ENCODE measurements at places on chromosomes 16 and 17.
A peak's percentile ranks its signal among the peaks of the same experiment; 100 is the strongest.

- no peak for DNase-seq
These were observed 8.8 kb upstream of the DNASE1 start for GRCh38 chr16:3645504-3646347.

DNA sequence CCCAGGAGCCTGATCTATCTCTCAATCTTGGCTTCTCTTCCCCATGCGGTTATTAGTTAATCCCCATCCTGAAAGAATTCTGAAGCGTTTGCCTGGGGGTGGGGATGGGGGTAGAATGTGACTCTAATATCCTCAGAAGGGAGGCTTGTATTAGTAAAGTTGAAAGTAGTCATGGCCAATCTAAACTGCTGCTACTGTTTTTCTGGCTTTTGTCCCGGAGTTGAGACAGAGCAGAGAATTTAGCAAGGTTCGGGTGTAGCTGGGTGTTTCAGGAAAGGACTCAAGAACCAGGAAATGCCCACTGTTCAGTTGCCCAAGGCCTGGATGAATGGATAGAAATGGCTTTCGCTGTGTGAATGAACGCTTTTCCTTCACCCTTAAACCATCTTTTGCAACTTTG, 17.6 kb upstream of the ITGAM start:
- DNase-seq: no peak

GRCh38 chr17:32208436-32208835, 57.2 kb upstream of the RHBDL3 start:
- DNase-seq: no peak

- DNase-seq: no peak
These were observed 24.3 kb upstream of the LASP1NB start for GRCh38 chr17:38900978-38901656.

DNA sequence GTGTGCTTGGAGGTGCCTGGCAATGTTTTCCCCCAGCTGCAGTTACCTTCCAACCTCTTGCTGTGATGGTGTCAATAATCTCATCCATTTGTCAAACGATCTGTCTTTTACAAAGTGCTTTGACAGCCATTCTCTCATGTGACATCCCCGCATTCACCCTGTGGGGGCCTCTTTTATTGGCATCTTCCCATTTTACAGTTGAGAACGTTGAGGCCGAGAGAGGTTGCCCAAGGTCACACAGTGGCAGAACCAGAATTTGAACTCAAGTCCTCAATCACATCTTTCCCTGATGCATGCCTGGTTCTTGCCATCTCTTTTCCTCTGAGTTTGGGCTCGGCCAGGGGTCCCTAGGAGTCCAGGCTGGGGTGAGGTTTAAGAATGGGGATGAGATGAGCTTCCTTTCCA, 1.5 kb downstream of the TAOK2 start:
- no peak for DNase-seq

GRCh38 chr16:4900750-4901149, 36.2 kb downstream of the PPL start:
- DNase-seq: no peak

DNA sequence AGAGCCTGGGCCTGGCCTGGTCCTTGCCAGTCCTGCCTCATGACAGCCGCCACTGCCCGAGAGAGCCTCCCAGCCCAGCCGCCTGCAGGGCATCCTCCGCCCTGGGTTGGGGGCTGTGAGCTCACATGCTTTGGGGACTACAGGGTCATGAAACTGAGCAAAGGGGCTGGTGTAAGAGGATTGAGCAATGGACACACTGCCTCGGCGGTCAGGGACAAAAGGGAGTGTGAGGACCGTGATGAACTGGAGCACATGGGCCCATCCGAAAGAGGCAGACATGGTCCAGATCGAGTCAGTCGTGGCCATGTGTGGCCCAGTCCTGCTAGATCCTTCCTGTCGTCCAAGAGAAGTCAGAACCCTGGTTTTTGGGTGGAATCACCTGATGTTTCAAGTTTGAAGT, 52.3 kb downstream of the GSG1L start:
- no peak for DNase-seq

DNA sequence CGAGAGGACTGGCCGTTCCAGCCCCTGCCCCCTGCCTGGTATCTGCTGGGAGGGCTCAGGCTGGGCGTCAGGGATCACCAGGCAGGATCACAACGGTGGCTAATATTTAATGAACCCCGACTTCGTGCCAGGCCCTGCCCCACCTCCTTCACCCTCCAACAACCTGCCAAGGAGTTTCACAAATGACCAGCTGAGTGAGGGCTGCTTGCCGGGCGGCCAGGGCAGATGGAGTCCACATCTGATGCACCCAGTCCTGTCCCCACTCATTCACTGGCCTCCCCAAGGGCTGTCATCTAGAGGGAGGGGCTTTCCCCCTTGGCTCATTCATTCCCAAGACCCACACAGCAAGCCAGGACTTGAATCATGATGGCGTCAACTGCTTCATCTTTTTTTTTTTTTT, 17.5 kb downstream of the UBALD1 start:
- no peak for DNase-seq

DNA sequence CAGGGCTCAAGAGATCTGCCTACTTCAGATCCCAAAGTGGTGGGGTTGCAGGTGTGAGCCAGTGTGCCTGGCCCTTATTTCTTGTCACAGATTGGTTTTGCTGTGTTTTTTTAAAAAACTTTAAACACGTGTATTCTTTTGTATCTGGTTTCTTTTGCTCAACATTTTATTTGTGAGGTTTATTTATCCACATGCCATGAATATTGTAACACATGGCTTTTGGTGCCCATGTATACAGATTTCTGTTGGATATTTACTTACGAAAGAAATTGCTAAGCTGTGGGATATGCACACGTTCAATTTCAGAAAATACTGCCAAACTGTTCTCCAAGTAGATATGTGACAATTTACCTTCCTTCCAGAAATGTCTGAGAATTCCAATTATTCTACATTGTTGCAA, 18.7 kb upstream of the IL34 start:
- DNase-seq: no peak

DNA sequence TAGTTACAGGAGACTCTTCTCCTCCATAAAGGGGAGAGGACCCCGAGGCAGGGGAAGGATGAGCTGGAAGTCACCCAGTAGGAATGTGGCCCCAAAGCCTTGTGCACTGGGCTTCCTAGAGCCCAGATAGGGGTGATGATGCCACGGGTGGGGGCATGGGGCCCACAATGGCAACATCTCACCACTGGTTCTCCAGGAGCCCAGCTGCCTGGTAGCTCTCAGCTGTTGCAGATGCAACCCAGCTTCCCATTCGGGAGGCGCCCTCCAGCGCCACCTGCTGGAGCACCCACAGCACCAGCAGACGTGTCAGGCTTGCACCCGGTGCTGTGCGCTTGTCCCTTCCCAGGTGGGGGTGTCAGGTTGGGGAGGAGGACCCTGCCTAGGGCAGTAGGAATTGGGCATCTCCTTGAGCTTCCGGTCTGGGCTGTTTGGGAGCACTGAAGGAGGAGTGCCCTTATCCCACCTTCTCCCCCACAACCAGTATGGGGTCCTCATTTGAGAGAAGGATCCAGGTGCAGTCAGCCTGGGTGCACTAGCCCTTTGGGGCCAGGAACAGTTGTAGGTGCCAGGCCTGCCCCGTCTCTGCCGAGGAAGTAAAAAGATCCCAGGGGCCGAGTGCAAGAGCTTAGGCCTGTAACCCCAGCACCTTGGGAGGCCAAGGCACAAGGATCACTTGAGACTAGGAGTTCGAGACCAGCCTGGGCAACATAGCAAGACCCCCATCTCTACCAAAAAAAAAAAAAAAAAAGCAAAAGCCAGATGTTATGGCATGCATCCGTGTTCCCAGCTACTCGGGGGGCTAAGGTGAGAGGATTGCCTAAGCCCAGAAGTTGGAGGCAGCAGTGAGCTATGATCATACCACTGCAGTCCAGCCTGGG, 14.4 kb downstream of the CDIPT start:
- DNase-seq: peak; percentile 59

DNA sequence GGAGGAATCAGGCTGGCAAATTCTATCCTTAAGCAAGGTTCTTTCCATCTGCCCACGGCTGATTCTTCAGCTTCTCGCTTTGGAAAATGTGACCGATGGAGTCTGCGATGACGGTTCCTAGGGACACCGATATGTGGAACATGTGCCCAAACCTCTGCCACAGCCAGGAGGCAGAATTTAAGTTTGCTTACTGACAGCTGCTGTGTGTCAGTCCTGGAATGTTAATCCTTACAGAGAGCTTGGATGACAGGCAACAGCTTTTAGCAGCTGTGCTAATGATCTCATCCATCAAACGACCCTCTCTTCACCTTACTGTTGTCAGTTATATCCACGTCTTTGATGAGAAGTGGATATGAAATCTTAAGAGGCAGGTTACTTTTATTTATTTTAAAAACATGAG, 11.4 kb upstream of the MYH13 start:
- DNase-seq: no peak

DNA sequence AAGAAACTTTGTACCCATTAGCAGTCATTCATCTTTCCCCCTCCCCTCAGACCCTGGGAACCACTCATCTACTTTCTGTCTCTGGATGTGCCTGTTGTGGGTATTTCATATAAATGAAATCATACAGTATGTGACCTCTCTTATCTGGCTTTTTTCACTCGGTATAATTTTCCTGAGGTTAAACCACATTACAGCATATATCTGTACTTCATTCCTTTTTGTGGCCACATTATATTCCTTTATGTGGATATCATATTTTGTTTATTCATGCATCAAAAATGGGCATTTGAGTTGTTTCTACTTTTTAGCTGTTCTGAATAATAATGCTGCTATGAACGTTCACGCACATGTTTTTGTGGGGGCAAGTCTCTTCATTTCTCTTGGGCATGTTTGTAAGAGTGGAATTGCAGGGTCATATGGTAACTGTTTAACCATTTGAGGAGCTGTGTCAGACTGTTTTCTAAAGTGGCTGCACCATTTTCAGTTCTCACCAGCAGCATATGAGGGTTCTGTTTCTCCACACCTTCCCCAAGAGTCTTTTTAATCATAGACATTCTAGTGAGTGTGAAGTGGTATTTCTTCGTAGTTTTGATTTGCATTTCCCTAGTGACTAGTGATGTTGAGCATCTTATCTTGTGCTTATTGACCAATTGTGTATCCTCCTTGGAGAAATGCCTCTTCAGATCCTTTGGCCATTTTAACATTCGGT, 3.8 kb downstream of the SNX29 start:
- DNase-seq: no peak

DNA sequence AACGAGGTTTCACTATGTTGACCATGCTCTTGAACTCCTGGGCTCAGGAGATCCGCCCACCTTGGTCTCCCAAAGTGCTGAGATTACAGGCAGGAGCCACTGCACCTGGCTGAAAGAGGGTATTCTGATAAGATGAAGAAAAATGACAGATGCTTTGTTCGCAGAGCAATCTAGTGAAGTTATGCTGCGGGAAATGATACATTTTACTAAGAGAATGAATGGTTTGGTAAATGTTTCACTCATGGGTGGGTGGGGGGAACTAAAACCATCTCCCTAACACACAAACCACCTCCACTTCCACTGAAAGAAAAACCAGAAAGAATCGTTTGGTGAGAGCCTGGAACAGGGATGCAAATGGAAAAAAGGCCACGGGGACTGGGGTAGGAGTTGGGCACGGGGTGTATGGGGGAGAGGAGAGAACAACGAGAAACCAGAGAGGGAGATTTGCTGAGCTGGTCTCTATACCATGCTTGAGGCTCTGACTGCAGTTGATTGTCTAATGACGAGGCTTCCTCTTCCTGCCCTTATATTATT, 19.0 kb upstream of the XYLT2 start:
- DNase-seq: no peak

DNA sequence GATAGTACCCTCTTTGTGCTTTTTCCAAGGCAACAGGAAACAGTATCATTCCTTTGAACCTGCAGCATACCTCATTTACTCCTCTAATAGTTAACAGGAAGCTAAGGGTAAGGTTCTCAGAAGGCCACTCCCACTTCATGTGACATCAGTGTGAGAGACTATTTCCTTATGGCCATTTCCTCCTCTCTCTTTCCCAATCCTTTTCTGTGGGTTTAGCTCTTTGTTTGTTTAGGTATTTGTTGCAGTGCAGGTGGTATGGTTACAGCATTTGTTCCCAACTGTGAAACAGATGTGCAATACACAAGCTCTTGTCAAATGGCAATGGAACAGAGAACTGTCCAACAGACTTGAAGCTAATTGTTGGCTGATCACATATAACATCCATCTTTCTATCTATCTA, 14.7 kb downstream of the TMC5 start:
- no peak for DNase-seq

DNA sequence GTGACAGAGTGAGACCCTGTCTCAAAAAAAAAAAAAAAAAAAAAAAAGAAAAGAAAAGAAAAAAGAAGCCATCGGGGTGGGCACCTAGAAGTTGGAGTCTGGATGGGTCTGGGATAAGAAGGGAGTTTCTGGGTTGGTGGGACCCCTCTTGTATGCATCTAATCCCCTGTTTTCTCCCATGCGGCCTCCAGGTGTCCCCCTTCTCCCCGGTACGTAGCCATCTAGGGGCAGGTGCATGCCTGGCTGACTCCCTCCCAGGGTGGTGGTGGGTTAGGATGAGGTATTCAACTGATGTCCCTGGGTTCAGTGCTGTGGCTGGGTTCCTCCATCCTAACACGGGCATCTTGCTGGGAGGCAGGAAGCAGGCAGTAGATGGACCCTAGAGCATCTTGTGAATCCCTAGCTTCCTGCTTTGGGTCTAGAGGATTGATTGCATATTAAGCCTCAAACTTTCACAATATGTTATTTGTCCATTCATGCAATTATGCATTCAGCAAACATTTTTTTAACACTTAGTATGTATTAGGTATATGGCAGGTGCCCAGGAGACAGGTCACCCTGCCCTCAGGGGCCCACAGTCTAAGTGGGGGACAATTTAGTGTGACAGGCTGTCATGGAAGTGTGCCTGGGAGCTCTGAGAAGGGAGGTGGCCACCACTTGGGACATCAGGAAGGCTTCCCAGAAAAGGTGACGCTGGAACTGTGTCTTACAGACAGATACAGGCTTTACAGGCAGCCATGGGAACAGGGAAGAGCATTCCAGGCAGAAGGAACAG, 13.1 kb downstream of the FMNL1 start:
- DNase-seq: no peak

GRCh38 chr16:66357523-66357928, 9.0 kb upstream of the CDH5 start:
- no peak for DNase-seq

DNA sequence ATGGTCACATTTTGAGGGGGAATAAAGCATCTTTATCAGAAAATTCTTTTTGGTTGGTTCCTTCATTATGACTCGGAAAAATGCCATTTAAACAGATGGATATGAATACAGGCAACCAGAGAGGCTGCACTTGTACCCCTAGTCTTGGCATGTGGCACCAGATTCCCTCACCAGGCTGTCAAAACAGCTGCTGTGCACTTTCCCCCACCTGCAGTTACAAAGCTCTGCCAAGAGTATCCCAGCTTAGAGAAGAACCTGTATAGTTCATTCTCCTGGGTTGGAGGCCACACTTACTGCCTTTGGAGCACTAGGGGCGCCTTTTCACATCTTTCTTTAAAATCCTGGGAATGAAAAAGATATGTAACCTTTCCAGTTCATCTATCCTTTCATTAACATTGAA, 190.3 kb downstream of the KIF2B start:
- DNase-seq: no peak

GRCh38 chr16:10558746-10559641, 21.4 kb downstream of the EMP2 start:
- DNase-seq: no peak

GRCh38 chr17:41680426-41681040, 8.2 kb upstream of the EIF1 start:
- no peak for DNase-seq

- DNase-seq: no peak
These were observed 209.7 kb downstream of the ABCC12 start for GRCh38 chr16:47946092-47946491.

All from stimulated activated CD4-positive, alpha-beta T cell treated with anti-CD3 and anti-CD28 coated beads, Interleukin-15, amount 100 ng/mL, for 1 hour (primary cell).